D721Med (cell line): ENCODE measurements at places on chromosomes 2 and 18.
A peak's percentile ranks its signal among the peaks of the same experiment; 100 is the strongest.

DNA sequence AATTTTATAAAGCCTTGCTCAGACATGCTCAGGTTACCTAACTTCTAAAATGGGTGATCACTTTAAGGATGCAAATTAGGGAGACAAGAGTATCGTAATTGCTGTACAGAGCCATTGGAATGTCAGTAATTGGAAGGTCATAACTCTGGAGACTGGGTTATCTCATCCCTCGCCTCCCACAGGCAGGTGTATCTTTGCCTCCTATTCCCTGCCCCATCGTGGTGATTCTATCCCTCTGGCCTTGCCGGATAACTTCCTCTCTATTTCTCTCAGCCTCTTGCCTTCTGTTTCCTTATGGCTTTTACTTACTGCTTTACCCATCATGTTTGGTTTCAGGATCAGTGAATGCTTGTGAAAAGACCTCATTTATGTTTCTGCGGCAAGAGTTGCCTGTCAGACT, 2.5 kb downstream of the PDK1 start:
- no peak for DNase-seq

- no peak for DNase-seq
Measured at GRCh38 chr2:54543733-54544396, 87.7 kb downstream of the SPTBN1 start.

DNA sequence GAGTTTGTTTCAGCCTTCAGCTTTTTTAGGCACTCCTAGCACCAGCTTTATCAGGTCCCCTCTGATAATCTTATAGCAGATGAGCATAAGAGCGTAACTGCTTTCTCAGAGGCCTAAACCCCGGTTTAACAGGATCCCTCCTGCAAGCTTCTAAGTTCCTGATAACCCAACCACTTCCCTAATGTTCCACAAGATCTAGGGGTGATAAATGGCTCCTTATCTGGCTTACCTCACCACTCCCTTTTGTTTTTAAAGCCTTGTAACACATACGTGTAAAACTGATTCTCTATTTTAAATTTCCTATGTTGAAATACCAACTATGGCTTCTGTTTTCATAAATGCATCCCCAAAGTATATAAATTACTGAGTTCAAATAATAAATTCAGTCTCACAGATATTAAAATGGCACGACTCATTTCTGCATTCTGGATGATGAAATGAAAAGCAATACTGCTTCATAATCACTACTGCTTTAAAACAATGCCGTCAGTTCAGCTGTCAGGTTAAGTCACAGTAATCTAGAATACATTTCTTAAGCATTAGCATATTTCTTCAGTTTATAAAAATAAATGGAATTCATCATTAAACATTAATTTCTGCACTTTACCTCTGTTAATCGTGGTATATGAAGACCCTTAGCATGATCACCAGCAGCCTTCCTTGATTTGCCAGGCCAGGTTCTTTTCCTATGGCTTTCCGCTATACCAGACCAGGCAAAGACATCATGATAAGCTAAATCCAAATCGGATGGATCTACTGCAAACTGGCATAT, 126.3 kb downstream of the C2orf74 start:
- no peak for DNase-seq

- no peak for DNase-seq
Measured at GRCh38 chr2:128792476-128793054, 473.9 kb upstream of the HS6ST1 start.

- no peak for DNase-seq
Measured at GRCh38 chr2:33666879-33667278, 67.8 kb upstream of the FAM98A start.

DNA sequence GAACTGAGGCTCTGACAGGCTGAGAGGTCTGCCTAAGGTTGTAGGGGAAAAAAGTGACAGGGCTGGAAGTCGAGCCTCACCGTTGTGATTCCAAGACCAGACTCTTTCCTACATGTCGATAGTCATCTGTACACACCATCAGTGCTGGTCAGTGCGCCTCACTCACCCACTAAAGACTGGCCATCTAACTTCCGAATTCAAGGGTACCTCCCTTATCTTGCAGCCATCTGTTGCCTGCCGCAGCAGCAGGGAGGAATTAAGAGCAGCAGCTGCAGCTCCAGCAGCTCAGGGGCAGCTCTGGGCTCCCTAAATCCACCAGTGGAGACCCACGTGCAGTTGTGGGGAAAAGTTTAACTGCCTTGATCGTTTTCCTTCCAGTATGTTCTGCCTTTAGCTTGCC, 32.6 kb upstream of the GPR39 start:
- no peak for DNase-seq

DNA sequence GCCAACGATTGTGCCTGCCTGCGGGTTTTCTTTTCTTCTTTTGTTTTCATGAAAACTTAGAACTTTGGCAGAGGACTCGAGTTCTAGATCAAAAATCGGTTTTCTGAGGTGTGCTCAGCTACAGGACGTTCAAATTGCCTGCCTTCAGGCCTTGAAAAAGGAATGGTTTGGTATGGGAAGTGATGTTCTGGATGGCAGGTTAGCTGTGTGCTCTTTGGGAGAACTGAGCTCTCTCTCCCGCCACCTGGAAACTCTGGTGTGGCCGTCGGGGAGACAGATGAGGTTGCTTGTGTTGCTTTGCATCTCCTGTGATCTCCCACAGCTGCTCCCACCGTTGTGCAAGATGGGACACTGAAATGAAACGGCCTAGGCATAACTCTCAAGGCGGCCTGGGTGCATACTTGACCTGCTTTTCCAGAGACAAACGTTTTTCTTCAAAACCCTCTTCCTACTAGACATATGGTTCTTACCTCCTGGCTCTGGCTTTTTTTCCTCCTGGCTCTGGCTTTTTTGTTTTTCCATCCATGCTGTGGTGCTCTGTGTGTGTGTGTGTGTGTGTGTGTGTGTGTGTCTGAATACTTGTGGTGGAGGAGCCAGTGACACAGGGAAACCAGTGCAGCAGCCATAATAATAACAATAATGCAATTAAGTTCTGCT, 2.0 kb downstream of the FMNL2 start:
- DNase-seq, result no peak

GRCh38 chr18:48036226-48036625, 105.8 kb upstream of the SMAD2 start:
- DNase-seq, result no peak

- DNase-seq, result peak; percentile 48
Measured at GRCh38 chr18:23136326-23137096, 1.2 kb downstream of the CABLES1 start.

DNA sequence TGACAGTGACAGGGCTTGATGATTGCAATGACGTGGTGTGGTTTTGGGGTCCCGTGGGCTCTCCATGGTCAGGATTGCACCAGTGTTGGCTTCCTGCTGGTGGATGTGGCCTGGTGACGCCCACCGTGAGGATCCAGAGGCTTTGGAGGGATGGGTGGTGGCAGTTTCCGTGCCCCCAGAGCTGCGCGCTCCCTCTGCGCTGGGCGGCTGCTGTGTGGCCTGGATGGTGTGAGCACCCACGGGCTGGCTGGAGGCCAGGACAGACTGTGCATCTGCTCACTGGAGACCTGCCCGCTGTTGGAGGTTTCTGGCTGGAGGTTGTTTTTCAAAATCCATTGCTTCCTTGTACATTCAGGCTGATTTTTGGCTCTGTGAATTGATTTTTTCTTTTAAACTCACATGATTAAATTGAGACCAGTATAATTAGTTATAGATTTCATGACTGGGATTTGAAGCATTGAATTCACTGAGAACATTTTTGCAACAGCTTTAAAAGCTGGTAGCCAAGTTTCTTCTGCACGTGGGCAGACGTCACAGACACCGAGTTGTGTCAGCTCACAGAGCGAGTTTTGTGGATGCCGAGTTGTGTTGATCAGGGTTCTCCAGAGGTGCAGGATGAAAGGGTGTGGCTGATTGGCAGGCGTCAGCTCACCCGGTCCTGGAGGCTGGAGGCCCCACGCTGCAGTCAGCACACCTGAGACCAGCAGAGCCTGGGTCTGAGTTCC, 72.7 kb downstream of the KCNG2 start:
- no peak for DNase-seq

DNA sequence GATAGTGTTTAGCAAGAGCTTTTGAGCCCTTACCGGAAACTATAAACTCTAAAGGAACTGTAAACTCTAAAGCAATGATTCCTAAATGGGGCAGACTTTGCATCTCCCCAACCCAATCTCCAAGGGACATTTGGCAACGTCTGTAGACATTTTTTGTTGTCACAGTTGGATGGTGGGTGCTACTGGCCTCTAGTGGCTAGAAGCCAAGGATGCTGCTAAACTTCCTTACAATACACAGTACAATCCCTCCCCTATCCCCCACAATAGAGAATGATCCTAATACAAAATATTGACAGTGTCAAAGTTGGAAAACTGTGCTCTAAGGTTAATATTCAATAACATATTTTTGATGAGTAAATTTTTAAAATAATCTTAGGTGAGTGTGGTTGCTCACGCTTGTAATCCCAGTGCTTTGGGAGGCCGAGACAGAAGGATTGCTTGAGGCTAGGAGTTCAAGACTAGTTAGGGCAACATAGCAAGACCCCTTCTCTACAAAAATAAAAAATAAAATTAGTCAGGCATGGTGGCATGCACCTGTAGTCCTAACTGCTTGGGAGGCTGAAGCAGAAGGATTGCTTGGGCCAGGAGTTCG, 66.7 kb downstream of the PTPN4 start:
- DNase-seq, result no peak

DNA sequence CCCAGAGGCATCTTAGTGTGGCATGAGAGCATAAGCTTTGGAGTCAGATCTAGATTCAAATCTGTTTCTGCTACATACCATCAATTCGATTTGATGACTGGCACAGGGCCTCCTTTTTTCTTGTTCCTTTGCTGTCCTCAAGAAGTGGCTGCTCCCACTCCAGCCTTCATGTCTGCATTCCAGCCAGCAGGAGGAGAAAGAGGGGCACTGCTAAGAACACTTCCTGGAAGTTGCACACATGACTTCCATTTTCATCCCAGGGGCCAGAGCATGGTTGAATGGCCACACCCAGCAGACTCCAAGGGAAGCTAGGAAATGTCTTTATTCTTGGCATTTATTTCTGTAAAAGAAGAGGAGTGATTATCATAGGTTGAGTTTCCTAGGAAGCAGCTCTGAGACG, 50.4 kb downstream of the EML6 start:
- DNase-seq, result no peak

DNA sequence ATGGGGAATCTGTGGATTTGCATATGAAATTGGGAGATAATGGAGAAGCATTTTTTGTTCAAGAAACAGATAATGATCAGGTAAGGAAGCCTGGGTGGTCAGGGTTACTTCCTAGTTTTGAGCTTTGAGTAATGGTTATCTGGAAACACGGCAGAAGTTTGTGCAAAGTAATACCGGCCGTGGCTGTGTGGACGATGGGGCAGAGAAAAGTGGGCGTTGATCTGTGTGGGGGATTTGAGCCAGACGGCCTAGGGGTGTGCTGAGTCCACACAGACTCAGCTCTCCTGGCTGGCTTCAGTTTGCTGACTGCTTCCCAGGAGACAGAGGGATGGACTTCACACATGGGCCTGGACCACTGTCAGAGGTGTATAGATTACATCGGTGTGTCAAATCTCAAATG, 21.3 kb downstream of the LPIN1 start:
- no peak for DNase-seq

- DNase-seq, result no peak
Measured at GRCh38 chr2:10405448-10405847, 42.7 kb downstream of the ODC1 start.

GRCh38 chr18:55144193-55144930, 185.1 kb upstream of the CCDC68 start:
- DNase-seq, result peak; percentile 39

- DNase-seq, result peak; percentile 13
Measured at GRCh38 chr2:188369365-188369764, 77.7 kb downstream of the GULP1 start.

DNA sequence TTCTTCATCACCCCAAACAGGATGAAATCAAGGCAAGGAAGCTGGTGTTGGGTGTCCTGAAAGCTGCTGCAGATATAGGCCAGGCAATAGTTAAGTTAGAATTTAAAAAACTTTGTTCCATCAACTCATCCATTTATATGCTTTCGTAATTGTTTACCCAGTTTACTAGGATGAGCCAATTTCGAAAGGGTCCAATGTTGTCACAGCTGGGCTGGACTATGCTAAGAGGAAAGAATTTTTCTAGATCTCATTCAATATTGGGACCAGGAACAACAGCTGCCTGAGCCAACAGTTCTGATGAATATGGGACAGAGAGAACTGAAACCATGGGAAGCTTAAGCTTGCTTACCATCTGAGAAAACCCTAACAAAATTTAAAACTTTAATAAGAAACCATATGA, 21.6 kb upstream of the SP3 start:
- DNase-seq, result no peak

DNA sequence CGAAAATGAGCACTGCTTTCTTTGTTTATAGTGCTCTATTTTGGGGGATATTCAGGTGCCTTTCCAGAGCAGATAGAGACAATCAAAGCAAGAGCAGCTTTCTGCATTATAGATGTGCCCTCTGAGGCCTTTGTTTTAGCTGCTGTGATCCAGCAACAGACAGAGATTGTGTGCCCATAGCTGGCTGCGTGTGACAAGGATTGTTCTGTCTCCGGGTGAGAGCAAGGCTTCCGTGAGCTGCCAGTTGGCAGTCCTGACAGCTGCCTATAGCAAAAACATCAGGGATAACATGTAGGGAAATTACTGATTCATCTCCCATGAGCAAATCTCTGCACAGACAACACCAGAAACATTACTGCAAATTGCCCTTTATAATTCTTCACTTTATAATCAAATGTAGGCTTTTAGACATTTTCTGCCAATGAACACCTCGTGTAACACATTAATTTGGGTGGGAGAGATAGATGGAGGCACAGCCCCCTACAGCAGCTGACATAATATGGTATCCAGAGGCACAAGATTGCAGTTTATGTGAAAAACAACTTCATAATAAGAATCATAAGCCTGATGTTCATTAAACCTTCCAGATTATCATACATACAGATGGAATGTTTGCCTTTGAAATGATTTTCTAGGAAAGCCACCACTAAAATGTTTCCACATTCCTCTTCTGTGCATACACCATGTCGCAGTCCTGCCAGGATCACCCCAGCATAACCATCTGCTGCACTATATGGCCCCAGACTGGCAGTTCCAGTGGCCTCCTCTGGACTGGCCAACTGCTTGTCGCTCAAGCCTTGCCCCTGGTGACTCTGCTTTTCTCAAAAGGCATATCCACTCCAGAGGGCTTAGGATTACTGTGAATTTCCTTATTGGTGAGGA, 131.2 kb downstream of the TRIB2 start:
- no peak for DNase-seq

- DNase-seq, result no peak
Measured at GRCh38 chr2:54497763-54498680, 41.9 kb downstream of the SPTBN1 start.

DNA sequence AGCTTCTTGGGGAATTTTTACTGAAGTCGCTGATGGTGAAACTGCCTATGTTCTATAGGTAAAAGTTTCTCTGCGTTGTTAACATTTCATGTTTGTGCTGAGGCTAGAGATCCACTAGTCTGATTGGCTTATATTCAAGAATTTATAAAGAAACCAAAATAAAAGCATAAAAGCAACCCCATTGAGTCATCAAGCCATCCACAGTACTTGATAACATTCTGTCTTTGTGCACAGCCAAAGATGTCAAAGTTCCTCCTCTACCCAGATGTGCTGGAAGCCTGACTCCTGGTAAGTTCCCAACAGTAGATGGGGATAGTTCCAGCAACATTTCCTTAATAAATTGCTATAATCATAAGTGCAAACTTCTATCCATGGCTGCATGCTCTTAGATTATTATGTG, 107.8 kb downstream of the TANC1 start:
- DNase-seq, result no peak
